ENCODE measurements at places on chromosomes 13 and 19. TPM values are rescaled to one million over a fixed set of nuclear protein-coding genes. Genes with fewer than 3 reads are reported as not detected.

Gene ATP4A
- polyA plus RNA-seq, result 1.1 TPM

DNA sequence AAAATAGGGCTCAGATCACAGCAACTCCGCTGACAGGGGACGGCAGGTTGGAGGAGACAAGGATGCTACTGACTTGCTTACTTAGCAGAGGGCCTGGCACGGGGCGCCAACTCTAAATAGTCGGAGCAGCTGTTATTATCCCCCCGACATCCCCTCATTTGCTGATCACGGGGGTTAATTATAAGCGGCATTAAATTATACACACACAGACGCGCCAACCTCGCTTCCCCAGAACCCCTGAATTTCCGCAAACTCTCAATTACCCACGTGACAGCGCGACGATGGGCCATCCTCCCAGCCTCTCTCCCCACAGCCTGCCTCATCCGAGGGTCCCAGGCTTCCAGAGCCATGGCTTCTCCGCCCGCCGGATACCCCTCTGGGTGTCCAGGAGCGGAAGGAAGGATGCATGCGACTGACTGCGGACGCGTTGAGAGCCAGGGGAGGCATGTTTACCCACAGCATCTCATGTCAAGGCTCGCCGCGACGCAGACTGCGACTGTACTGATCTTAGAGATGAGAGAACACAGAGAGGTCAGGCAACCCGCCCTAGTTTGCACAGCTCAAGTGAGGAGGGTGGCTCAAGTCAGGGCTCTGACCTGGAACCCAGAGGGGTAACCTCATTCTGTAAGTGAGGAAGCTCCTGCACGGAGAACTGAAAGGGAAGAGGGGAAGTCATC, 5.7 kb downstream of the PTPRS start:
- H3K27ac ChIP-seq, result no peak overlapping the region
- no peak overlapping the region for H3K4me3 ChIP-seq
- no peak for DNase-seq
- no peaks in the 10 kb centered on the region for H3K36me3 ChIP-seq

DNA sequence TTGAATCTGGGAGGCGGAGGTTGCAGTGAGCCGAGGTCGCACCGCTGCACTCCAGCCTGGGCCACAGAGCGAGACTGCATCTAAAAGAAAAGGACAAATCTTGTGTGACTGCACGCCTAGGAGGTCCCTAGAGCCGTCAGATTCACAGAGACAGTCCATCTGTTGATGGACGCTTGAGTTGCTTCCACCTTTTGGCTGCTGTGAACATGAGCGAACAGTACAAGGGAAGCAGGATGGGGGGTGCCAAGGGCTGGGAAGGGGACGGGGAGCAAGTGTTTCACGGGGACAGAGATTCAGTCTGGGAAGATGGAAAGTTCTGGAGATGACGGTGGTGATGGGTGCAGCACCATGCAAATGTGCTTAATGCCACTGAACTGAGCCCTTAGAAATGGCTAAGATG, 78.7 kb downstream of the GNG7 start:
- peaks cover 18% of the 10 kb centered on the region for H3K4me1 ChIP-seq
- H3K4me3 ChIP-seq, result no peak overlapping the region
- H3K36me3 ChIP-seq, result no peaks in the 10 kb centered on the region
- H3K27ac ChIP-seq, result no peak overlapping the region
- no peak for DNase-seq

DNA sequence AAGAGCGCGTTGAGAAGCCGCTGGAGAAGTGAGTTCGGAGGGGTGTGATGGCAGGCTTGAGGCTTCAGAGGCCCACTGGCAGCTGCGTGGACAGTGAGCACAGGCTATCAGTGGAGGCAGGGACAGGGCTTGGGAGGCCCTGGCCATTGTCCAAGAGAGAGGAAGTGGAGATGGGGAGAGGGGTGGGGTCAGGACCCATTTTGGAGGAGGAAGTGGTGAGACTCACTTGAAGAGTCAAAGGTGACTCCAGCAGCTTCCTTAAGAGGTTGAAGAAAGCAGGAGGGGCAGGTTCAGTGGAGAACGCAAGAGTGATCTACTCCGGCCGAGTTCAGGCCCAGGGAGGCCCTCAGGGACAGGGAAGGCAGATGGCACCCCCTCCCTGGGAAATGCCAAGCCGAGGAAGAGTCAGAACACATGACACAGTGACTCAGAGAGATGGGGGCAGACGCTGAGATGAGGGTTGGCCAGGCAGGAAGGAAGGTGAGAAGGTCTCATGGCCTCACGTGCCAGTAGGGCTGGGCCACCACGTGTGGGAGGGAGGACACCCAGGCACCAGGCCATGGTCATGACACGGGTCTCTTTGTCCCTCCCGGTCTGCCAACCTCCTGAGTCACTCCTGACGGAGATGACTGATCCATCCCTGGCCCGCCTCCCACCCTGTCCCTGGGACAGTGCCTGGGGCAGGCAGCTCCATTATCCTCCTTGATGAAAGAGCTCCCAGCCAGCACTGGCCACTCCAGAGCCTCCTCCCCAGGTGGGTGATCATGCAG, 10.1 kb upstream of the CD22 start:
- H3K4me3 ChIP-seq, result no peak overlapping the region
- no peak overlapping the region for H3K27ac ChIP-seq
- DNase-seq, result peak; percentile 83

GRCh38 chr13:111131611-111132010, 16.5 kb downstream of the ARHGEF7 start:
- DNase-seq, result no peak
- H3K27ac ChIP-seq, result no peak overlapping the region
- H3K36me3 ChIP-seq, result no peaks in the 10 kb centered on the region
- no peak overlapping the region for H3K4me3 ChIP-seq

DNA sequence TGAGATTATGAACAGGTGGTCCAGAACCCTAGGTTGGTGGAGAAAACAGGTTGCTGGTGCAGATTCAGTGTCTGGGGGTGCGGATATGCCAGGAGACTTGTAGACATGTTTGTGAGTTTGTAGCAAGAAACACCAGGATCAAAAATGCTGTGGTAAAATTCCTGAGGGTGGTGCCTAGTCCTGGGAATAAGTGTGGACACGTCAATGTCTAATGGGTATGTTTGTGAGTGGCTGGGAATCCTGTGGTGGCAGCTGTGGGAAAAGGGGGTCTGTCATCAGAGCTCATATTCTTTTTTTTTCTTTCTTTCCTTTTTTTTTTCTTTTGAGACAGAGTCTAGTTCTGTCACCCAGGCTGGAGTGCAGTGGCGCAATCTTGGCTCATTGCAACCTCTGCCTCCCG, 7.2 kb downstream of the ZNF708 start:
- no peaks in the 10 kb centered on the region for H3K27me3 ChIP-seq
- peaks cover 7% of the 10 kb centered on the region for H3K4me1 ChIP-seq
- DNase-seq, result no peak
- H3K4me3 ChIP-seq, result no peak overlapping the region

- H3K36me3 ChIP-seq, result no peaks in the 10 kb centered on the region
- DNase-seq, result no peak
- no peak overlapping the region for H3K27ac ChIP-seq
- H3K27me3 ChIP-seq, result no peaks in the 10 kb centered on the region
- no peak overlapping the region for H3K4me3 ChIP-seq
Observed at GRCh38 chr13:51225029-51225428, 2.8 kb downstream of the FAM124A start.

- H3K4me1 ChIP-seq, result no peaks in the 10 kb centered on the region
- H3K4me3 ChIP-seq, result no peak overlapping the region
- H3K27me3 ChIP-seq, result no peaks in the 10 kb centered on the region
- no peak overlapping the region for H3K27ac ChIP-seq
- H3K36me3 ChIP-seq, result no peaks in the 10 kb centered on the region
Observed at GRCh38 chr13:20354722-20355121, 122.6 kb upstream of the GJB6 start.

- DNase-seq, result peak; percentile 85
- peak overlapping the region; percentile 55 for H3K4me3 ChIP-seq
- H3K4me1 ChIP-seq, result peaks cover 4% of the 10 kb centered on the region
- H3K36me3 ChIP-seq, result no peaks in the 10 kb centered on the region
- no peaks in the 10 kb centered on the region for H3K27me3 ChIP-seq
- H3K27ac ChIP-seq, result no peak overlapping the region
Observed at GRCh38 chr19:50835785-50836542, 2.6 kb upstream of the KLK15 start.

Gene KCNN1
- polyA plus RNA-seq, result 4.4 TPM

All from testis (tissue), 5 donors.